ENCODE measurements at places on chromosomes 11 and 22. TPM values are rescaled to one million over a fixed set of nuclear protein-coding genes. Genes with fewer than 3 reads are reported as not detected.
A peak's percentile ranks its signal among the peaks of the same experiment; 100 is the strongest.

GRCh38 chr11:67071420-67072284, 15.0 kb downstream of the RHOD start:
- DNase-seq = peak; percentile 67

- DNase-seq = no peak
These were observed 37.2 kb upstream of the NAV2 start for GRCh38 chr11:19675397-19675796.

GRCh38 chr22:17418890-17419324, 49.6 kb downstream of the CECR2 start:
- DNase-seq = no peak

GRCh38 chr11:126698576-126698975, 302.0 kb downstream of the KIRREL3 start:
- DNase-seq = no peak

GVQW3 gene
- 0.96 TPM for total RNA-seq

GRCh38 chr11:109308551-109308950, 113.4 kb upstream of the C11orf87 start:
- no peak for DNase-seq
